Hypothalamus (tissue), 51 donors: ENCODE measurements at places on chromosomes 12 and 14.

- DNase-seq, result peak; percentile 49
Observed at GRCh38 chr12:80937391-80938238, at the start of gene LIN7A. Gene LIN7A (minus strand): TSS chr12:80937934. CDS start chr12:80937722, 212 bp downstream.

DNA sequence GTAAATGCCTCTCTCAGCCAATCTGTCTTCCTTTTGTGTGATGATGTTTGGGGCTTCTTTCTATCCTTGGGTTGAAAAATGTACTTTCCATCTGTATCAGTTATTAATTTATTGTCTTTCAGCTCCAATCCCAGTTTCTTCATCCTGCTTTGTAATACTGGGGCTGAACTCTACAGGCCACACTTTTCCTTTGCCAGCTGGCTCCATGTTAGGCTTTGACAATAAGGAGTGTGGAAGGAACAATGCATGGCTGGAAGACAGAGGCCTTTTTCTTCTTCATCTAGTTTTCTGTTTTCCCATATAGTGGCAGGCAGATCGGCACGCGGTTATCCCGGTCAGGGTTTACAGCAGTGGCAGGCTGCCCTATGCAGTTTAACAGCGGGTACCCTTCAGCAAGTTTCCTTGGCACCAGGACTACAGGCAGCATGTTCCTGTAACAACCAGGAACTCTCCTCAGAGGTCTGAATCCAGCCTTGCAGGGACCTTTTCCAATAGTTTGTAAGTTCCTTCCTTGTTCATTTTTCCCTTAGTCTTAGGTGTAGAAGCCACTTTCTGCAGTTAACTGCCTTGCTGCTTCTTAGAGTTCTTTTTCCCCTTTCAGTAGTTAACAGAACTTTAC lies 38.5 kb upstream of the CRACR2A start:
- no peak for DNase-seq

- no peak for DNase-seq
Observed at GRCh38 chr12:95774311-95775045, 16.1 kb downstream of the NTN4 start.

GRCh38 chr14:79658769-79659168 lies 552.5 kb downstream of the DIO2 start:
- DNase-seq, result no peak

GRCh38 chr14:36659822-36660735 lies 1.6 kb upstream of the PAX9 start:
- no peak for DNase-seq

- no peak for DNase-seq
Observed at GRCh38 chr14:65580973-65581372, 168.4 kb downstream of the FUT8 start.

- DNase-seq, result no peak
Observed at GRCh38 chr12:23640754-23641153, 308.7 kb downstream of the SOX5 start.

GRCh38 chr14:35414365-35414764 lies 9.8 kb upstream of the NFKBIA start:
- DNase-seq, result no peak

DNA sequence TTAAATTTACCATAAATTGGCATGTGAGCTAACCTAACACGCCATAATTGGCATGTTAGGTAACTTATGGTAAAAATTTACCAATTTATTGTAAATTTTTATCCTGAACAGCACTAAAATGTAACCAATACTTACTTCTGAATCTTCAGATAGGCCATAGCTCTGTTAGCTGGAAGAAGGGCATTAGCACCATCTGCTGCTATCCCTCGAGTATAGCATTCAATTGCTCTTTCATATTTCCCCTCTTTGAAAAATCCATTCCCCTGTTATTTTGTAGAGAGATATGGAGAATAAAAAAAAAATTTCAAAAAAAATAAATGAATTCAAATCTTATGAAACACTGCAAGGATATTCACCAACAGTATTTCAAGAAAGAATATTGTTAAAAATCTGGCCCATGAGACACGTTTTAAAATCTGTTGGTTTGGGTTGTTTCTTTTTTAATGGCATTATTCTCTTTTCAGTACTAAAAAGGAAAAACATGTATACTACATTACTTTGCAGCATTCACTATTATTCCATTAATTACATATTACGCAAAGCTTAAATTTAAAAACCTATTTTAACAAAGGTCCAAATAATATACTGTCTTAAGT lies 19.1 kb downstream of the RPAP3 start:
- DNase-seq, result no peak

DNA sequence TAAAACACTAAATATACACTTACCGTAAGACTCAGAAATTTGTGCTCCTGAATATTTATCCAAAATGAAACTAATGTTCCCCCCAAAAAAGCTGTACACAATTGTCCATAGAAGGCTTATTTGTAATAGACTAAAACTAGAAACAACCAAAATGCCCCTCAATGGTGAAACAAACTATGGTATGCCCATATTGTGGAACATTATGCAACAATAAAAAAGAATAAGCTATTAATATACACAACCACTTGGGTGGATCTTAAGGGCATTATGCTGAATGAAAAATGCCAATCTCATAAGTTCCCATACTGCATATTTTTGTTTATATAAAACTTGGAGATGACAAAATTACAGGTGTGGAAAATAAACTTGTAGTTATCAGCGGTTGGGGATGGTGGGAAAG lies 357.4 kb downstream of the KCNH5 start:
- no peak for DNase-seq

DNA sequence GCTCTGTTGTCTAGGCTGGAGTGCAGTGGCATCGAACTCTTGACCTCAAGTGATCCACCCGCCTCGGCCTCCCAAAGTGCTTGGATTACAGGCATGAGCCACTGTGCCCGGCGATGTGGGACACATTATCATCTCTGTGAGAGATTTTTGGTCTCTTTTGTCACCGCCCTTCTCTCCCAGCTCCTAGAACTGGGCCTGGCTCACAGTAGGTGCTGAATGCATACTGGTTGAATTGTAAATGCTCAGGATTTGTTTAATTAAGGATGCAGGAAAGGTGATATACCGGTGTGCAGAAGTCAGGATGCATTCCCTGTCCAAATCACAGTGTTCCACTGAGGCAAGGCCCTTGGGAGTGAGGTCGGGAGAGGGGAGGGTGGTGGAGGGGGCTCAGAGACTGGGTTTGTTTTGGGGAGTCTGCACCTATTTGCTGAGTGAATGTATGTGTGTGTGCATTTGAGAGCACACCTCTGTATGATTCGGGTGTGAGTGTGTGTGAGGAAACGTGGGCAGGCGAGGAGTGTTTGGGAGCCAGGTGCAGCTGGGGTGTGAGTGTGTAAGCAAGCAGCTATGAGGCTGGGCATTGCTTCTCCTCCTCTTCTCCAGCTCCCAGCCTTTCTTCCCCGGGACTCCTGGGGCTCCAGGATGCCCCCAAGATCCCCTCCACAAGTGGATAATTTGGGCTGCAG lies 1.0 kb upstream of the KRT18 start:
- no peak for DNase-seq

GRCh38 chr12:69555461-69555860 lies 29.8 kb upstream of the CCT2 start:
- DNase-seq, result no peak

- DNase-seq, result no peak
Observed at GRCh38 chr12:69720750-69721149, 17.9 kb upstream of the RAB3IP start.

- DNase-seq, result no peak
Observed at GRCh38 chr14:69003626-69004025, 24.5 kb upstream of the ACTN1 start.

GRCh38 chr12:50103767-50104321 lies at the start of gene GPD1:
Gene GPD1 (plus strand): TSS chr12:50104008. CDS start chr12:50104051, 43 bp downstream.
- peak; percentile 73 for DNase-seq

GRCh38 chr14:65206448-65207096 lies 104.3 kb upstream of the MAX start:
- no peak for DNase-seq

DNA sequence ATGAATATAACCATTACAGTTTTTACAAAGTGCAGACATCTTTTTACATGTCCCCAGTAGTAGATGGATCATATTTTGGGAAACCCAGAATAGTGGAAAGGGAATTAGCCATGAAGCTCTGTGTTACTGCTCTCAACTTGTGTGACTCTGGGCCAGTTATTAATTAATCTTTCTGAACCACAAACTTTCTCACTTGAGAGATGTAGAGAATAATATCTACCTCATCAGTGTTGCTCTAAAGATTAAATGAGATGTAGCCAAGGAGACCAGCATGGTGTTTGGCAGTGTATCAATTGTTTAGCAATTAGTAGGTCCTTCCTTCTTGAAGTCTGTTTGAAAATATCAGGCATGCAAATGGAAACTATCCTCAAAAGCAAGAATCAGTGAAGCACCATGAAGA lies 169.2 kb downstream of the TMTC2 start:
- DNase-seq, result no peak

DNA sequence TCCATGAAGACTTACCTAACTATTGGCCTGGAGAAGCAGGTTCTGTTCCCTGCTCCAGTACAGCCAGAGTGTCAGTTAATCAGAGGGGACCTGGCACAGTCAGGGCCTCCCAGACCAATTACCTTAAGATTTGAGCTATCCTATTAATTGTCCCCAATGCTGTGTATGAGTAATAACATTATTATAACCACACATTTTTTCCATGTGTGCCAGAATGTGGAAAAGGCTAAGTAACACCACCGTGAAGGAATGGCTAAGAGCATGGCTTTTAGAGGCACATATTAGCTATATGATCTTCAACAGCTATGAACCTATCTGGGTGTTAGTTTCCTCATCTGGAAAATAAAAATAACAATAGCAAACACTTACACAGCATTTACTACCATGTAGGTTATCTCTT lies 111.1 kb upstream of the RAP1B start:
- no peak for DNase-seq

DNA sequence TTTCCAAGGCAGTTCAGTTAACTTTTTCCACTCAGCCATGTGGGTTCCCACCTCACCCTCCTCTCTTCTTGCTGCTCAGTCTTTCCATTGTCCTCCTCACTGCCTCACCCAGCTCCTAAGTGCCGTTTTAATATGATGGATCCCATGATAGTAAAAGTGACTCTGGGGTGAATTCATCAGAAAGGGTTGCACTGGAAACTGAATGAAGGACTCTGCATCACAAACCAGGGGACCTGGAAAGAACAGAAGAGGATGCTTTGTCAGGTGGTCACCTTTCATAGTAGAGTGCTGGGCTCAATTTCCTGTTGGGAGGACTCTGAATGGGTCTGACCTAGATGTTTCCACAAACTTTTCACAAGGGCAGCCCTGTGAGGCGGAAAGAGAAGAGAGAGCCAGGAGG lies 67.8 kb upstream of the SLC8A3 start:
- no peak for DNase-seq

- DNase-seq, result no peak
Observed at GRCh38 chr12:19852100-19852855, 413.0 kb downstream of the AEBP2 start.

GRCh38 chr14:75806352-75806832 lies 145.3 kb downstream of the TTLL5 start:
- DNase-seq, result no peak

DNA sequence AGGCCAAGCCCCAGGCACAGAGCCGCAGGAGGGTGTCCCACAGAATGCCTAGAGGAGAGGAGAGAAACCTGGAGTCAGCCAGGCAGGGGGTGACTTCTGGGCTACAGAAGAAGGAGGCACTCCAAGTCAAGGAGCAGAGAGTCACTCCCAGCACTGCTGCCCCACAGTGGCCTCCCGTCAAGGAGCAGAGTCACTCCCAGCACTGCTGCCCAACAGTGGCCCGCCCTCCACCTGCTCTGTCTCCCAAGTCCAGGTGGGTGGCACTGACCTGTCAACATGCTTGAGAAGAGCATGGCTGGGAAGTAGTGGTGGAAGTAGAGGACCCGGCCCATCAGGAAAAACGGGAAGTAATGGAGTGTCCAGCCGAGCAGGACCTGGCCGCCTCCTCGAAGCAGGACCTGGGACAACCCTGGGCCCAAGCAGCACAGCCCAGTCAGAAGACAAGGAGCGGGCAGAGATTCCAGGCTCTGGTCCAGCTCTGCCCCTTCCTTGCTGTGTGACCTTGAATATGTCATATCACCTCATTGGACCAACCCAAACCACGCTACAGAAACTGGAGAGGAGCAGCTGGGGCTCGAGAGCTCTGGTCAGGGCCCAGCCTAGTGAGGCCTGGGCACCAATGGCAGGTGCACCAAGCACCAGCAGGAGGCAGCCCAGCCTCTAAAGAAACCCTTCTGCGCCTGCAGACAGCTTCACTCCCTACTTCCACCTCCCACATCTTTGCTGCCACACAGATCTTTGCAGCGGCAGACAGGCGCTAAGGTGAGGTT lies 7.6 kb upstream of the NGB start:
- DNase-seq, result no peak

DNA sequence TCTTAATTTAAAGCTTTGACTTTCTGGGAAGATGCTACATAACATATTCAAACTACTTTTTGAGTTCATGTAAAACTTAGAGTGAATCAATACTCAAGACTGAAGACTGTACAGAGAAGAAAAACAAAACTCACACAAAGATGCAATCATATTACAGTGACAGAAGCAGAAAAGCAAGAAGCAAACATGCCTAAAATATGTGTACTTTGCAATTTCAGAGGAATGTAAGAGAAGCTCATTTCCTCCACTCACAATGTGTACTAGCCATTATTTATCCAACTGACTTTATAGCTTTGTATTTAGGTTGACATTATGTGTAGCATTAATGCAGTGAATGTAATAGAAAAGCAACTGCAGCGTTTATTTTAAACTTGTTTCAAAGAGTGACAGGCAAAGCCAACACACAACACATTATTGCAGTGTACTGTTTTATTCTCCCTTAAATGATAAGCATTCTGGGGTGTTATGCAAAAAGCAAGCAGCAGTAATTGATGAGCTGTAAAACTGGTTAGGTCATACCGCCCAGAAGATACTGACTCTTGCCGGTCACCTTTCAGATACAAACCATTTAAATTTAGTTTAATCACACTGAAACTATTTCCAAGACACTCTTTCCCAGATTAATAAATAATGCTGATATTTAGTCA lies 88.2 kb upstream of the PAWR start:
- DNase-seq, result no peak

- no peak for DNase-seq
Observed at GRCh38 chr14:88616697-88617096, 53.9 kb downstream of the ZC3H14 start.

DNA sequence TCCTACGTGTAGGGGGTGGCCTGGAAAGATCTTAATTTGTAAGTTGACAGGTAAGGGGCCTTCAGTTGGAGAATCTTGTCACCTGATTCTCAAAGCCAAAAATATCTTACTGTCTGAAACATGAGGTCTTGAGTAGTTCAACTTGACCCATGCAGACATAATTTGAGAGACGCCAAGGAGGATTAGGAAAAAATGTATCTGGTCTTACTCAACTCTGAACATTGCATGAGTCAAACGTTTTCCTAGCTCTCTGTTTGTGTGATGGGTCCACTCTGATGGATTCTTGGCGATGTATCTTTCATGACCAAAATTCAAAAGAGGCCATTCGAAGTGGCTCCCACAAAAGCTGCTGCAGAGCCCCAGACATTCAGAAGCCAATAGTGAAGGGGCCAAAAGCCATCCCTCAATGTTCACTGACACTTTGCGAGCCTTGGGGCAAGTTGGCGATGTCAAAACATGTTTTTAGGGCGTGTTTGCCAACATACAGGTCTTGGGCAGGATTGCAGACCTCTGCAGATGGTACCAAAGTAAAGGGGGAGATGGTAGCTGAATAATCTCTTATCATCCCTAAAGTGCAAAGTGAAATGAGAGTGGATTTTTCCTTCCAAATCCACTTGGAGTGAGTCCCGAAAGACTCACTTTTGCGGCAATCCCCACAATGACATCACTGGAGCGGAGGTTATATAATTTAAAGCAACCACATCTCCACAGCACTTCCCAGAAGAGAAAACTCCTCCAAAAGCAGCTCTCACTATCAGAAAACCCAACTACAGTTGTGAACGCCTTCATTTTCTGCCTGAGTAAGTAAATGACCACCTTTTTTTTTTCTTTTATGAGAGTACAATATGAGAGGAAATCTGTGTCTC lies at the start of gene BDKRB1:
BDKRB1 (plus strand) TSS at position 710 of the 866 bp plus-strand sequence. CDS start 7,473 bp downstream, outside the sequence.
- no peak for DNase-seq
